ENCODE measurements at places on chromosomes 13 and 19.
A peak's percentile ranks its signal among the peaks of the same experiment; 100 is the strongest.

DNA sequence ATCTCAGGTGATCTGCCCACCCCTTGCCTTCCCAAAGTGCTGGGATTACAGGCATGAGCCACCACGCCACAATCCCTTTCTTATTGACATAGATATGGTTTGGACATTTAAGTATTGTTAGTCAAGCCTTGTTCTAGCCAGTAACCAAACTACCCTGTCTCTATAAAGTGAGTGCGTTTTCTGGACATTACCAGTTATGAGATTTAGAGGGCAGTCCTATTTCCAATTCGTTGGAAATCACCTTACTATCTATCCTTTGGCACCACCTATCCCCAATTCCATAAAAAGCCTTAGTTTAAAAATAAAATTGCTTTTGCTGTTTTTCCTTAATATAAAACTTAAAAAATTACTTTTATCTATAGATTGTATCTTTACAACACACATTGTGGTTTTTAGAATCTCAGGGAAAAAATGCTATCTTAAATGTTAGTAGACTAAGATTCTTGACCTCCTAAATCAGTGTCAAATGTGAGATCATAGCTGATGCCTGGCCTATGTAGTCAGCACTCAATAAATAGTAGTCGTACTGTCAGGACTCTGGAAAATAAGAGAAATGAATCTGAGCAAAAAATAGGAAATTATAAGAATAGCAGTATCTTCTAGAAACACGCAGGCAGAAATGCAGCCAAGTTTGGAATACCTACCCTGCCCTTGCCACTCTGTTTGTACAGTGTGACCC, 57.0 kb downstream of the NUFIP1 start:
- DNase-seq, result no peak

DNA sequence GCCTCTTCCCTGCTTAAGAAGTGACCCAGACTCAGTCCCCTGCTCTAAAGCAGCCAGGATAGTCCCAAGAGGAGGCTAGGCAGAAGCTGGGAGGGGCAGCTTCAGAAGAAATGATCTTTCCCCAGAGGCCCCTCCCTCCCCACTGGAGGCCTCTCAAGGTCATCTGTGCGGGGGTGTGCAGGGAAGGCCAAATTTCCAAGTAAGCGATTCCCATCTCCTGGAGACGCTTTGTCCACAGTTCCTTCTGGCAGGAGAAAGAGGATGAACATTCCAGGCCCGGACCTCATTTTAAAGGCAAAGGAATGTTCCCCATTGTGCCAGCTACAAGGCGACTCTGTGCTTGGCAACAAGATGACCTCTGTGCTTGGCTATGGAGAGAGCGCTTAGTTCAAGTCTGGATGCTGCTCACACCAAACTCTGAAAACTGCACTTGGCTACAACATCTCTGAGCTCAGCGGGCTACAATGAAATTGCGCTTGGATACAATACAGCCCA, 23.5 kb downstream of the COL5A3 start:
- no peak for DNase-seq

DNA sequence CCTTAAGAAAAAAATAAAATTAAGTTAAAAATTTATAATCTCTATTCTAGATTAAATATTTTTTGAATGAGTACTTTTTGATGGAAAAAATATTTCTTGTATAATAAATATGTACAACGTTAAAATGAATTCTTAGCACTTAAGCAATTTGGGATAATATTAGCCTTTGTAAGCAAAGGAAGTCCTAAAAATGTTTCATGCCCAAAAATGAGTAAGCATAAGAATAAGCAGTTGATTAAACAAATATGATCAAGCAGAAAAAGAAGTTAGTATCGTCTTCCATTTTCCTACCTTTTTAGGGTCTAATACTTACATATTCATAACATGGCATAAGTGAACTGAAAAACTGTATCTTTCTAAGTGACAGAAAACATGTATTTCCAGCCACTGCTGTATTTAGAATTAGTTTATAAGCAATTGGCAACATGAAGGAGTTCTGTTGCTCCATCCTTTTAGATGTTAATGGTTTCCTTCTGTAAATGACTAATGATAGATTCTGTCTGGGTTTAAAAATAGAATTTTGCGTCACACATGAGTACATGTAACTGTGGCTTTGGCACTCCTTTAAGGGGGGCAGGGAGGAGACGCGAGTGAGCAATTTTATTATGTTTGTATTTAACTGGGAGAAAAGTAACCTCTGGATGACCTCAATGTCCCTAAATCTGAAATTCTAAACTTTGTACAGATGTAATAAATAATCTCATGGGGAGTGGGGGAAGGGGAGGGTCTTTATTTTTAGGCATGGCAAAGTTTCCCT, 237.4 kb downstream of the RGCC start:
- DNase-seq, result no peak

- no peak for DNase-seq
Measured at GRCh38 chr19:35845215-35846037, 6.9 kb downstream of the NPHS1 start.

- no peak for DNase-seq
Measured at GRCh38 chr13:28890712-28891111, 70.6 kb downstream of the MTUS2 start.

- no peak for DNase-seq
Measured at GRCh38 chr13:31499274-31499673, 240.1 kb upstream of the RXFP2 start.

DNA sequence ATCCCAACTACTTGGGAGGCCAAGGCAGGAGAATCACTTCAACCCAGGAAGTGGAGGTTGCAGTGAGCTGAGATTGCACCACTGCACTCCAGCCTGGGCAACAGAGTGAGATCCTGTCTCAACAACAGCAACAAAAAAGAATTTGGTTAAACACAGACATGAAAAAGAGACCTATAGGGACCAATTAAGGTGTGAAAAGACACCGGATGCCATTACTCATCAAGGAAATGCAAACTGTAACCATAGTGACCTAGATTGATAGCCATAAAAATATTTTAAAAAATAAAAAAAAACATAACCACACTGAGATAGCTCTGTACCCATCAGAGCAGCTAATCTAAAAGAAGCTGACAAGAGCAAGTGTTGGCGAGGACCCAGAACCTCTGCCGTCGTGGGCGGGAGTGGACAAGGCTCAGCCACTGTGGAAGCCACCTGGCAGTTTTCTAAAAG, 37.1 kb upstream of the ISYNA1 start:
- no peak for DNase-seq

- no peak for DNase-seq
Measured at GRCh38 chr19:18204394-18205199, 755 bp upstream of the RAB3A start.

DNA sequence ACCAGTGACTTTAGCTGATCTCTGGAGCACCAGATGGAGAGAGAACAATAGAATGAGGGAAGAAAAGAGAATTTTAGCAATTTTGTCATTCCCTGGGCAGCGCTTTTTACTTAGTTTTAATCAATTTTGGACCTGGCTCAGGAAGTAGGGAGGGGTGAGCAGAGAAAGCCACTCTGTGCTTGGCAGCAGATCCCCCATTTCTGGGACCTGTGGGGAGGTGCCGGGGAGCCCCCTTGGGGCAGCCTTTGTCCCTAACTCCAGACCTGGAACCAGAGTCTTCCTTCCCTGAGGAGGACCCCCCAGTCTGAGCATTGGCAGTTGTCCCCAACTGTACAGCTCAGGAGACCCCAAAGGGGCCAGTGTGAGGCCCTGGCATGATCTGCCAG, 10.5 kb downstream of the LYL1 start:
- no peak for DNase-seq

GRCh38 chr19:10625003-10625761, at the start of gene SLC44A2:
SLC44A2 (plus strand) TSS chr19:10625553; CDS start chr19:10625634, 81 bp downstream.
- no peak for DNase-seq

GRCh38 chr13:50889317-50889716, 20.3 kb upstream of the RNASEH2B start:
- no peak for DNase-seq

DNA sequence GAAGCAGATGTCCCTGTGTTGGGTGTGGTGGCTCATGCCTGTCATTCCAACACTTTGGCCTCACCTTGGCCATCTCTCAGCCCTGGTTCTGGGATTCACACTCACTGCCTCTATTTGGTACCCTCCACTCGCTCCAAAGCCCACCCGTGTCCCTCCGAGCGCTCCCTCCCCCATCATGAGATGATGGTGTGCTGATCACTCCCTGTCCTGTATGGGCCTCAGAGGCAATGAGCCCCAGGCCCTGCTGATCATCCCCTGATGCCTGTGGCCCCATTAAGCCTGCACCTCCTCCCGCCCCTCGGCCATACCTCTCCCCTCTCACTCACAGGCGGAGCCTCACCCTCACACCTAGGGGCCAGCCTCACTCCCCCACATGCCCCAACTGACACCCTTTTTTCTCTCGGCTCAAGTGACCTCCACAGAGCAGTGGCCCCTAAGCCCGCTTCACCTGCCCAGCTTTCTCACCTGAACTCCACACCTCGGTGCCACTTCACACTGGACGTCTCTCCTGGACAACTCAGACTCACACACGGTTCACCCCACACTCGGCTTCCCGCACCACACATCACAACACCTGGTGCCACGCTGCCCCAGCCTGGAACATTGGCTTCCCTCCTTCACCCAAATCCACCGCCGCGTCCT, 114.5 kb downstream of the STK24 start:
- no peak for DNase-seq

DNA sequence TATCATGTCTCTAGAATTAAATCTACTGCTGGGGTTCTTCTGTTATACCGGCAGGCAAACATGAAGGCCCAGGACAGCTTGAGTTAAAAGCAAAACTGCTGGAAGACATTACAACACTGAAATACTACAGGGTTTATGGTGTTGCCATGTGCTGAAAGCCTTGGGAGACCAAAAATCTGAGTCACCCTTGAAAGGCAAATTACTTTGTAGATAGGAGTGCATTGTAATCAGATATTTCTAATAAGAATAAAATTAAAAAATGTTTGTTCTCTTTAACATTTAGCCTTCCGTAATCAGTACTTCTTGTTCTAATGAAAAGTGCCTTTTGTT, 181.3 kb downstream of the PCDH9 start:
- DNase-seq, result no peak

DNA sequence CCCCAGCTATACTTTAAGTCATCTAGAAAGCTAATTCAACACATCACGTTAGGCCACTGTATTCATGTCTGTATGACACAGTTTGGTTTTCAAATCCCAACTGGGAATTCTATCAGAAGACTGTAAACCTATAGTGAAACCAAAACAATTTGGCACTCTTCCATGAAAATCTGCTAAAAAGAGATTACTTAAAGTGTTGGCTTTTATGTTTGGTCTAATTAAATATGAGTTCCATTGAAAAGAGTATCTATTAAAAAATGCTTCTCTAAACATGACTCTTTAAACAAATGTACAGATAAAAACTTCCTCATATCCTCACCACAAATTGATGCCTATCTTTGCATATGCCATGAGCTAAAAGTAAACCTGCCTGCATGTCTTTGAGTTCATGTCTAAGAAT, 25.4 kb downstream of the PCDH9 start:
- no peak for DNase-seq

DNA sequence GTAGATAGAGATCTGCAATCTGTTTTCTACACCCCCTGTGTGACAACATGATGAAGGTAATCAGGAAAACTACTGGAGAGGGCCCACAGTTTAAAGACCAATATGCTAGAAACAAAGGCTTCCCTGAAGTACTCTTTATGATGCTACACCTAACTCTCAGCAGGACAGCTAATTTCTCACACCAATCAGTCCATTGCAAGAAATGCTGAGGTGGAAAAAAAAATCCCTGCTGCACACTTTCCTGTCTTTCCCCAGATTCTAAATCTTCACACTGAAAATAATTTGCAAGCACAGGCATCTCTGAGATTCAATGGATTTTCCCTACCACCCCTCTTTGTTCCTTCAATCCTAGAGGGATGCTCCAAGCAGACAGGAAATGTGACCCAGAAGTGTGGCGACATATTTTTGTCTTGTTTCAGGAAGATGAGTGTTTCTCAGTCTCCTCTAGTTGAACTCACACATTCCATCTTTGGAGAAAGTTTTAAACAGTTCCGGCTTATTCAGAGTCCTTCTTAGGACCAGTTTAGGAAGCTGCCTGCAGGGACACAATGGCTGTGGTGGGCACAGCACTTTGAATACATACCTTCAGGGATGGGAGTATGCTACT, 671.6 kb downstream of the DIAPH3 start:
- no peak for DNase-seq

DNA sequence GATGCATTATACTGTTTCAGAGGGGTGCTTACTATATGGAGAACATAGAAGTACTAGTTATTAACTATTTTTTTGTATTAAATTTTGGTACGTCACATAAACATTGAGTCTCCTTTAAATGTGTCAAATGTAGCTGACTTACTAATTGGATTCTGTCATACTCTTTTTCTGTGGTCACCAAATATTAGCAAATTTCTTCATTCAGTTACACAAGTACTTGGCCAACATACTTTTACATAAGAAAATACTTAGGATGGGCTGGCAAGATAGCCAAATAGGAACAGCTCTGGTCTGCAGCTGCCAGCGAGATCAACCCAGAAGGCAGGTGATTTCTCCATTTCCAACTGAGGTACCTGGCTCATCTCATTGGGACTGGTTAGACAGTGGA, 19.2 kb downstream of the LPAR6 start:
- DNase-seq, result no peak

- no peak for DNase-seq
Measured at GRCh38 chr13:88112526-88112925, 441.4 kb downstream of the SLITRK5 start.

DNA sequence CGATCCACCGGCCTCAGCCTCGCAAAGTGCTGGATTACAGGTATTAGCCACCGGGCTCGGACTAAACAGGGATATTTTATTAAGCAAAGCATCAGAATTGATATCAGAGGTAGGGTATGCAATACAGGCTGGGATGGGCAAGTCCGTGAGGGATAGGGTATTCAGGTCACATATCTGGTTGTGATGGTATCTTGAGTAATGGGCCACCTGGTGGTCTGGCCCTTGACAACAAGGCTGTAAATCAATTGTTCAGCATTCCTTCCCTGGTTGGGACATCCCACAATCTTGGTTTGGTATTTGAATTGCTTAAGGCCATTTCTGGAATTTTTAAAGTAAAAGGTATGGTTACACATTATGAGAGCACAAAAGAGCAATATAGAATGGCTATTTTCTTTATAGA, 1588.0 kb downstream of the SLITRK1 start:
- no peak for DNase-seq

- no peak for DNase-seq
Measured at GRCh38 chr13:27622881-27623280, 1.2 kb downstream of the POLR1D start.

GRCh38 chr19:30053558-30053957, 111.5 kb downstream of the URI1 start:
- no peak for DNase-seq

DNA sequence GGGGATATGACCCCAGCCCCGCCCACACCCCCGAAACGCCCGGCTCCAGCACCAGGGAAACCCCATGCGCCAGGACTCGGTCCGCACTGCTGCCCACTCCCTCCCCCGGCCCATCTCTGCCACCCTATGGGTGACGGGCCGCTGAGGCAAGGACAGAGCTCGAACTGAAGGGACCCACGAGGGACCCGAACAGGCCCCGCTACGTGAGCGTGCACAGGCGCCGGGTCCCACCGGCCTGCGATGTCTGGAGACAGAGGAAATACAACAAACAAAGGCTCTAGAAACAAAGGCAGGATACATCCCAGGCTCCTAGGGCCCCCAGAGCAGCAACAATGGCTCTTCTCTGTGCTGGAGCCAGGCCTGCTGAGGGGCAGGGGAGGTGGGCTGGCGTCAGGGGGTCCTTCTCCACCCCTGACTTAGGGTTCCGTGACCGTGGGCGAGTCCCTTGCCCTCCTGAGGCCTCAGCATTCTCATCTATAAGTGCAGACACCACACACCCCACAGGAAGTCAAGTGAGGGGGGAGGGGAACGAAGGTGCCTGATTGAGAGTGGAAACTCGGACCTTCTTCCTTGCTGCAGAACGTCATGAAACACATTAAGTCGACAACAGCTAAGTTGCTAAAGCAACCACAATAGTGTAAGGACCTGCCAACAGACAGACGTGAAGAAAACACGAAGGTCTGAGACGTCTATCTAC, 3.1 kb downstream of the ABHD17A start:
- peak; percentile 71 for DNase-seq
